Vagina (tissue), 2 donors: ENCODE measurements at places on chromosomes 12 and 14.

- DNase-seq, result no peak
Observed at GRCh38 chr14:23722675-23723074, 86.5 kb downstream of the DHRS2 start.

DNA sequence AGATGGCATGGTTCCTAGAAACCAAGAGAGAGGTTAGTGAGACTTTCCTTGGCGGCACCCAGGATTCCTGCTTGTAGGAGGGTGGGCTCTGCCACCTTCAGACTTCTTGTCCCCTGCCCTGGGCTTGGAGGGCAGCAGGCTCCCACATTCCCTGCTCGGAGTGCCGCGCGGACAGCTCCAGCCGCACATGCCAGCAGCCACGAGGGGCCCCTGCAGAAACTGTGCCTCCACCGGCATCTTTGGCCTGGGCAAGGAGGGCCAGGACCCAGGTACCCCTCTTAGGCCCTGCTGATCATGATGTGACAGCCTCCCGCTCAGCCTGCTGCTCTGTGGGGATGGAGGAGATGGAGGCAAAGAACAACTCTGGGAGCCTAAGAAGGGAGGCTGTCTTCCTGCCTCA lies 62.3 kb downstream of the PRIMA1 start:
- no peak for DNase-seq

GRCh38 chr14:59244581-59244980 lies 56.1 kb downstream of the DAAM1 start:
- DNase-seq, result no peak

DNA sequence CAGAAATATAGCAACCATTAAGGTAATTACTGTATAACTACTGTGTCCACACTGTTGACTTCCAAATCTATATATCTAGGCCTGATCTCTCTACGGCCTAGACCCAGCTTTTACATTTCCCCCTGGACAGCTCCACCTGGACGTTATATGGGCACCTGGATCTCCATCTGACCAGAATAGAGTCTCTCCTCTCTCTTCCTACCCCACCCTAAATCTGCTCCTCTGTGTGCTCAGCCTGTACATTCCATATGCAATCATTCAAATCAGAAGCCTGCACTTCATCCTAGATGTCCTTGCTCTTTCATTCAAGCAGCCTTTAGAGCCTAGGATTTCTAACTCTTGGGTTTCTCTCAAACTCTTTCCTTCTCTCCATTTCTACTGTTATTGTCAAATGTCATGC lies 255.0 kb downstream of the PAX9 start:
- DNase-seq, result no peak

DNA sequence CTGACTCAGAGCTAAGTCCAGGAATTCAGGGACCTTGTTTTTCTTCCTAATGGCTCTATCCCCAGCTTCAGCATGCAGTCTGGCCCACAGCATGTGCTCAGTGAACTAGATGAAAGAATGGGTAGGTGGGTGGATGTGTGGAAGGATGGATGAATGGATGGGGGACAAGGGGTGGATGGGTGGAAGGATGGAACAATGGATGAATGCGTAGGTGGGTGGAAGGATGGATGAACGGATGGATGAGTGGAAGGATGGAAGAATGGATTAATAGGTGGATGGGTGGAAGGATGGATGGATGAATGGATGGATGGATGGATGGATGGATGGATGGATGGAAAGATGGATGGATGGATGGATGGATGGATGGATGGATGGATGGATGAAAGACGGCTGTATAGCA lies 79.7 kb upstream of the SFSWAP start:
- DNase-seq, result no peak

DNA sequence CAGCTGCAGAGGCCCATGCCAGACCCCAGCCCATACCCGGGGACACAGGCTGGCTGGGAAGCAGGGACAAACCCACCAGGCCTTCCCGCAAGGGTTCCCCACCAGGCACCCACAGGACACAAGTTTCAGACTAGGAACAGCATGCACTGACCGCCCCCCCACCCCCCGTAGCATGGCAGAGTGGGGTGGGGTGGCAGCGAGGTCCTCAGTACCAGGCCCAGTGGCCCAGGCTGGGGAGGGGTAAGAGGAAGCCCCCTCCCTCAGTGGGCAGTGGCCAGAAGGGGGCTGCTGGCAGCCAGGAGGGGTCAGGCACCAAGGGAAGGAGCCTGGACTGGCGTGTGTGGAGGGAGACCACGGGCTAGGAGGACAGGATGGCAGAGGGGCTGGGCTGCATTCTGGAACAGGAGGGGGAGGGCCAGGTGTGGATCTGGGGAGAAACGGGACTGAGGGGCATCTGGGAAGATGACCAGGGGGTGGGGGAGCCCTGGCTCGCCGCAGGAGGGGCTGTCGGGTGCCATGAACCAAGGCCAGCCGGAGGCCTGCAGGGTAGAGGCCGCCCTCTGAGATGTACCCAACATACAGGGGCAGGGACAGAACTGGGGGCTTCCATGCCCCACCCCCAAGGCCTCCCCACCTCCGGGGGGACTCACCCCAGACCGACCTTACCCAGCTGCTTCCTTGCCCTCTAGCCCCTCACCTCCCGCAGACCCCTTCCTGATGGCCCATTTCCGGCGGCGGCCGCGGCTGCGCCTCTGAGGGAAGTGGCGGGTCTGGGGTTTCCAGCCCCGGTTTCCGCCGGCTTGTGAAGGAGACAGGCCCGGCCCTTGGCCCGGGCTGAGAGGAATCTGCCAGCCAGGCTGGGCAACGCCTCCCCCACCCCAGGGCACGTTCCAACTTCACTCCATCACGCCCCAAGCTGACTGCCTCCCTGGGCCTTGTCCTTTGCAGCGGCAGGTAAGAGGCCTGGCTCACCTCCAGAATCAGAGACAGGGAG lies 5.6 kb upstream of the JAG2 start:
- DNase-seq, result no peak

DNA sequence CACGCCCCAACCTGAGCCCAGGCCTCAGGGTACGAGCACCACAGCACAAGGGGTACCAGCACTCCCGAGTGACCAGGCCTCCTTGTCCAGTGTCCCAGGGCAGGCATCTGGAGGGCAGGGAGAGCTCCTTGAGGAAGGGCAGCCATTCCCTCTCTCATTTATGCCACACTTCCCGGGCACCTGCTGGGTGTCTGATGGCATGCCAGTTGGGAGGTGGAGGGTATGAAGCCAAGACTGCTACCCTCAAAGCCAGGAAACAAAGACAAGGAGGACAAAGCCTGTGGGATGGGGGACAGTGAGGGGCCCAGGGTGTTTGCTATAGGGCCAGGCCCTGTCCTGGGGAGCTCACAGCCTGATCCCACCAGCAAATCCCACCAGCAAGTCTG lies 45.6 kb downstream of the CCDC88C start:
- DNase-seq, result no peak

DNA sequence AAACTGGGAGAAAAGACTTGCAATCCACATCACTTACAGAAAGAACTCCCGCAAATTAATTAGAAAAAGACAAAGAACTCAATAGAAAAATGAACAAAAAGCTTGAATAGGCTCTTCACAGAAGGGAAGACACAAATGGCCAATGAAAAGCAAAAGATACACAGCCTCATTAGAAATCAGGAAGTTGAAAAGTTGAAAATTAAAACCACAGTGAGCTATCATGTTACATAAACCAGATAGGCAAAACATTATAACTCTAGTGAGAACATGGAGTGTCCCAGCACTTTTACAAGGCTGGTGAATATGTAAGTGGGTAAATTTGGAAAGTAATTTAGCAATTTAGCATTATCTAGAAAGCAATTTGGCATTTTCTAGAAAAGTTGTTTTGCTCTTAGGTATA lies 158.4 kb upstream of the RASSF8 start:
- no peak for DNase-seq

DNA sequence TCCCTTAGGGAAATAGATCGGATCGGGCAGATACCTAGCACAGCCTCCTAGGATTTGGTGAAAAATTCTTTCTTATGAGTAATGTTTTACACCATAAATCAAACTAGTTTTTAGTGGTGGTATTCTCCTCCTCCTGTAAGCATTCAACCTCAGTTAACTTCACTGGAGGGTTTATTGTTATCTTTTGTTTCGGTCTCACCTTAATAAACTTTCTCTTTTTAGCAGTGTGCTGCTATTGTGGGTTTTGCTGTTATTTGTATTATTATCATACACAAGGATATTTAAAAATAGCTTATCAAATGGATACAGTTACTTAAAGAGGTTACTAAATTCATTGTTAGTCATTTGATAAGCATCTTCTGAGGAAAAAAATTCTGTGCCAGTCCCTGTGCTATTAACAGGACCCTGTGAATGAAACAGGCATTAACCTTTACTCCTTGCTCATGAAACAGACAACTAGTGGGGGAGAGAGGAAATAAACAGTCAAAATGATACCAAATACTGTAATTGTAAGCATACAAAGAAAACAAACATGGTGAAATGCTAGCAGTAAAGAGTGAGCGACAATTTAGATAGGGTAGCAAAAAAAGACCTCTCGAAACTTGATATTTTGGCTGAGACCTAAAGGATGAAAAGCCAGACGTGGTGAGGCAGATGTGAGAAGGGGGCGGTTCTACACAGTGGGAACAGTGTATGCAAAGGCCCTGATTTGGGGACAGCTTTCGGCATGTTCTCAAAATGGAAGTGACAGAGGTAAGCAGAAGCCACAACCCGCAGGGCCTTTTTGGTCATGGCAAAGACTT lies 178.7 kb upstream of the SOX5 start:
- DNase-seq, result no peak

GRCh38 chr12:92208613-92209121 lies 63.0 kb upstream of the BTG1 start:
- no peak for DNase-seq

GRCh38 chr12:18979401-18980126 lies 150.0 kb upstream of the PLEKHA5 start:
- no peak for DNase-seq

GRCh38 chr12:91978143-91978542 lies 167.5 kb downstream of the BTG1 start:
- DNase-seq, result no peak

DNA sequence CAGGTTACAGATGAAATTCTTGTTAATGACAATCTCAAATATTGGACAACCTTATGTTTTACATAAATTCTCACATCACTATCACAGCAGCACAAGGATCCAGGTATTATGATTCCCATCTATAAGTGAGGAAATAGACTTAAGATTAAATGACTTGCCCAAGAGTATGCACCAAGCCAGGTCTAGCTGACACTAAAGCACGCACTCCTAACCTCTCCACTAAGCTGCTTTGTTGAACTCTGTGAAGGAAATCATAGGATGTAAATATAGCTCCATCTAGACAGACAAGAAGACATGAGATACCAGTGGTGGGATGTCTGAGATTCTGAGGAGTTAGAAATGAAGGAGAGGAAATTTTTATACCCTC lies 87.9 kb downstream of the PHLDA1 start:
- no peak for DNase-seq

DNA sequence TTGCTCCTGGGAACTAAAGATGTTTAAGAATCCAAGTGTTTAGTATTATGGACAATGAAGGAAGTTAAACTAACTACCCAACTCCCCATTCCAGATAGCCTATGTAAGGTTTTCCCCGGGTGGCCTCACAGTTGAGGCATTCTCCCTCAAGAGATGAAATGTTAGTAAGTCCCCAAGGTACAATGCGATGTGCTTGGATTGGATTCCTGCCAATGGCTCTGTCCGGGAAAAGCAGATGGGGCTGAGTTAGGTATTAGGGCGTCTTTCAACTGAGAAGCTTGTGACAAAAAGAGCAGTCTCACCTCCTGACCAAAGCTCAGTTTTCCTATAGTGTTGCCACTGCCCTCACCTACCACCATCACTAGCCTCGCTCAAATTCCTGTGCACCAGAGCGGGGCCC lies 64.8 kb upstream of the E2F7 start:
- DNase-seq, result no peak

- no peak for DNase-seq
Observed at GRCh38 chr12:26520109-26520508, 312.9 kb downstream of the ITPR2 start.

DNA sequence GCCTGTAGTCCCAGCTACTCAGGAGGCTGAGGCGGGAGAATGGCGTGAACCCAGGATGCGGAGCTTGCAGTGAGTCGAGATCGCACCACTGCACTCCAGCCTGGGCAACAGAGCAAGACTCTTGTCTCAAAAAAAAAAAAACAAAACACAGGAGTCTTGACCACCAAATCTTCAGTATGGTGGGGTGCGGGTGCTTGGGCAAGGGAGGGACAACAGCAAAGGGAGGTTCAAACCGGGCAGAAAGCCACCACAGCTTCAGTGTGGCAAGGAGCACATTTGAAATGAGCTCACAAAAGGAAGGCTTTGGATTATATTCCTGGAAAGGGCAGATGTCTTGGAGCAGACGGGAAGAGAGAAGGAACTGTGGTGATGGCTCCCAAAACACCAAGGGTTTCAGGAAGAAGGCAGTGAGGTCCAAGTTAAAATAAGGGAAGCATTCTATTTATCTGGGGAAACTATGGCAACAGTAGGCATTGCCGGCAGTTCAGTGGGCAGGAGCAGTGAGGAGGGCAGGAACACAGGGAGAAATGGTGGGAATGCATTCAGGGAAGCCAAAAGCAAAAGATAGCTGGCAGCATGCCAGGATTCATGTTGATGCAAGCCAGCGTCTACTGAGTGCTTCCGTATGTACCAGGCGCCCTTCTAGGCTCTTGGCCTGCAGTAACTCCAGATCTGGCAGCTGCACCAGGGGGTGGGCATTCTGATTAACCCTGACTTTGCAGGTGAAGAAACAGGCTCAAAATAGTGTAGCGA lies 51.0 kb upstream of the SRSF5 start:
- DNase-seq, result no peak

- peak; percentile 90 for DNase-seq
Observed at GRCh38 chr12:40691913-40692764, at the start of gene CNTN1. Gene CNTN1 (plus strand): TSS chr12:40692439.
